ENCODE measurements at places on chromosomes 2 and 18.

- no peak for DNase-seq
These were observed 5.2 kb downstream of the APCDD1 start for GRCh38 chr18:10459587-10459986.

DNA sequence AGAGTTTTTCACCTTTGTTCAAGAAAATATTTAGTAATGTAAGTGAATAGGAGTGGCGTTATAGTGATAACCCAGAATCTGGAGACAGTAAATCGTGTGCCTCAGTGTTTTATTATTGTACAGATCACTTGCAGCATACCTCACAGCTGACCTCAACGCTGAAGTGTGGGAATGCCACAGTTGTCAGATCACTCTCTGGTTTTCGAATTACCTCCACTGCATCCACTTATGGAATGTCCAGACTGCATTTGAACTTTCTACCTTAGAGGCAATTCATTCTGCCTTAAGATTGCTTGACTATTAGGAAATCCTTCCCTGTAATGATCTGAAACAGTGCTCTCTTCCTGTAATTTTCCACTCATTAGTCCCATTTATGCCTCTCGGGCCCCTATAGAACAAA, 164.5 kb upstream of the ALPP start:
- no peak for DNase-seq

DNA sequence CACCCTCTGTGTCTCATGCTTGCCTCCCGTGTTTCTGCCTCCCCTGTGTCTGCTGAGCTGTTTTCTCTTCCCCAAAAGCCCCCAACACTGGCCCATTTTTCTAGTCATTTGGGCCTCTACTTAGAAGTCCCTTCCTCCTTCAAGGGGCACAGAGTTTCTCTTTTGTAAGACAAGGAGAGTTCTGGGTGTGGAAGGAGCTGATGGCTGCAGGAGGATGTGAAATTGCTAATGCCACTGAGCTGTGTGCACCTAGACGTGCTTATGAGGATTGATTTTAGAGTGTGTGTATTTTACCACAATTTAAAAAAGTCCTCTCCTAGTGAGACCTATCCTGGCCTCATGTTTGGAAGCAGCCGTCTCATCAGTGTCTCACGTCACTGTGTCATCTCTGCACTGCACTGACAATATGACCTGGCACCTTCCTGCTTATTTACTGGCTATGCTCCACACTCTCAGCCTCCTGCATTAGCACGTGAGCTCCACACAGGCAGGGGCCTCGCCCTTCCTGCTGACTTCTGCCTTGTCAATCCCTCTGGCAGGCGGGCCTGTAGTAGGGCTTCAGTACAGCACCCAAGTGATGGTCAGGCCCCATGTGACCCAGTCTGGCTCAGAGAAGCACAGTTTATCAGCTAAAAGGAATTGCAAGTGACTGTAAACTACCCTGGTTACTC, 8.0 kb upstream of the MBP start:
- no peak for DNase-seq

DNA sequence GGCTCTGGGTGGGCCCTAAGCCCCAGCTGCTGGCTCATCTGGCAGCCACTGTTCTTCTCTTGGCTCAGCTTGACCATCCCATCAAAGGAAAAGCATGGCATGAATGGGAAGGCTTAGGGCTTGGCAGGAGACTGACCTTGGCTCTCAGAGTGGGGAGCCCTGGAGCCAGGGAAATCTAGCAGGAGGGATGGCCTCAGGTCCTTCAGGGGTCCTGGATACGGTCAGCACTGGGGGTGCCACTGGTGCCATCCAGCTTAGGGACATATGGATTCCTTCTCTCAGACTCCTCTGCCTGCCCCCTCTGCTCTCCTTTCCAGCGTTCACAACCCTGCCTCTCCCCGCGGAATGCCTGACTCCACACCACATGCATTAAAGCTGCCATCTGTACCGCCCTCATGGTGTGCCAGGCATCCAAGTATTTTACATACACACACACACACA, 165.5 kb upstream of the HAAO start:
- DNase-seq: no peak

DNA sequence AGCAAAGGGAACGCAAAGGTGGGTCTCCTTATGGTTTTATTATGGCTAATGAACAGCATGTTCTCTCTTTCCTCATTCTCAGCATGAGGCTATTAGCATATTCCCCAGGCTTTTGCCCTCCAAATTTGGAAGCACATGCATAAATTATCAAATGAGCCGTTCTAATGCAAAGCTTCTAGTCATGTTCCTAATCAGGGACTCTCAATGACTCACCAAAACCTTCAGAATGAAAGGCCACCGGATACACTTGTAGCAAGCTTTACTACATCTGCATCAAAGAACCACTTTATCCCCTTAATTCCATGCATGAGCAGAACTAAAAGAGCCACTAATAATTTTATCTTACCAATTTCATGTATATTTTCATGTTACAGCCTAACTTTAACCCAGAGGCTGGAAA, 310.5 kb downstream of the LRATD1 start:
- no peak for DNase-seq

DNA sequence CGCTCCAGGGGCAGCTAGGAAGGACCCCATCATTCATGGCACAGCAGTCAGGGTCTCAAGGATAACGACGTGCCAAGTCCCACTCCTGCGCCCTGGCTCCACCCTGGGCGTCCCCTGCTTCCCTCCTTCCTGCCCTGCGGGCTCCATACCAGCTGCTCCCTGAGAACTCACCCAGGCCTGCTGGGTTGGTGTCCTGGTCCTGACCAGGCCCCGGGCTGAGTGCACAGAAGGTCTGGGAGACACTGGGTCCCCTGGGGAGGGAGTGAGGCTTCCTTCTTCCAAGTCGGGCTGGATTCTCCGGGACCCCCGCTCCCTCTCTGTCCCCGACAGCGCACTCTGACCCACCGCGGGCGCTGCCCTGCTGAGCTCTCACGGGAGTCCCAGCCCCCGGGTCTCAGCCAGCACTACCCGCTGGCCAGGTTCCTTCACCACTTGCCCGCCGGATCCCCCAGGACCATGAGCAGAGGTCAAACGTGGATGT, 160.2 kb downstream of the PXDN start:
- DNase-seq: no peak

DNA sequence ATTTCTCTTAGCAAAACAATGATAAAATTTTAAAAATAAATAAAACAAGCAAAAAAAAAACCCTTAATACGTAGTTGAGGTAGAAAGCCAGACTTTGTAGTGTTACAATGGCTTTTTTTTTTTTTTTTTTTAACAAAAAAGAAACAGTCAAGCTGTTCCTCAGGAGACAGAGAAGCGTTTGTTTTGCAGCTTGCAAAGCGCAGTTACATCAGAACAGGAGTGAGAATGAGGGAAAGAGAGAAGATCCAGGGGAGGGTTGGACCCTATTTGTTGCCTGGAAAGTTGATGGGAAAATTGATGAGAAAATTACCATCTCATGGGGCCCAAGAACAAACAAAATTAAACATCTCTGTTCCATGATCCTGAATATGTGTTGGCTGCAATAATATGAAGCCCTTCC, 146.5 kb downstream of the NETO1 start:
- DNase-seq: no peak

DNA sequence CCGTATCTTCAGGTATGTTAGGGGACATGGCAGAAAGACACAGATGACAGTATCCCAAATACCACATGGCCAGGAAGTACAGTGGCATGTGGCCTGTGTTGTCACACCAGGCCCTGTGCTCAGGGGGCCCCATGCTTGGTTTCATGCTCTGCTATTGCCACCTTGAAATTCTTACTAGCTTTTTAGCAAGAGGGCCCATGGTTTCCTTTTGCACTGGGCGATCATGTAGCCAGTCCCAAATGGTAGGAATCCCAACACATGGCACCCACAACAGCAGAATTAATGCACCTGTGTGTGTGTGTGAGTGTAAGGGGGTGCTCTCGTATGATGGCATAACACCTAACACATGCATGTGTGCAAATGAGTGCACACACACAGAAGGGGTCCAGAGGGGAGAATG, 39.2 kb downstream of the MYO7B start:
- DNase-seq: no peak
